Stimulated activated CD8-positive, alpha-beta memory T cell treated with anti-CD3 and anti-CD28 coated beads, Interleukin-15, amount 100 ng/mL, for 48 hours (primary cell): ENCODE measurements at places on chromosomes 16 and 17.

DNA sequence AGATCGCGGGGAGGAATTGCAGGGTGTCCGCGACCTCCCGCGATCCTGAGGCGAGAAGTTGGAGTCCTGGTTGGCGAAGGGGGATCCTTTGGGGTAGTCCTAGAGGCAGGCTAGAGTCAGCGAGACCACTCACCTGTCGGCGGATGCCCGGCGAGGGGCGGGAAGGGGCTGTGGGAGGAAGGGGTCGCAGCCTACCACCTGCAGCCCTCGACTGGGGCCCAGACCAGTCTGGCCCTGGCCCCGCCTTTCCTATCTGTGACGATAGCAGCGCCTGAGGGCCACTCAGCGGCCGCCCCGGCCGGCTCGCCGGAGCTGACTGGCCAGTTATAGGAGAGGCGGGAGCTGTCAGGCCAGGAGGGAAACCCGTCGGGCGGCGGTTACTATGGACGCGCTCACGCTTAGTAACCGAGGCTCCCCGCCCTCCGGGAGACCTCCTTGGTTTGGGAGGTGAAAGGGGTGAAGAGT, at the start of gene TEKT3:
Gene TEKT3, minus strand, starts transcription at position 213 of the 465 bp plus-strand sequence. CDS start 10,012 bp downstream, outside the sequence.
- DNase-seq, result peak; percentile 9

GRCh38 chr17:46772475-46773220, 45.8 kb downstream of the WNT3 start:
- DNase-seq, result no peak

DNA sequence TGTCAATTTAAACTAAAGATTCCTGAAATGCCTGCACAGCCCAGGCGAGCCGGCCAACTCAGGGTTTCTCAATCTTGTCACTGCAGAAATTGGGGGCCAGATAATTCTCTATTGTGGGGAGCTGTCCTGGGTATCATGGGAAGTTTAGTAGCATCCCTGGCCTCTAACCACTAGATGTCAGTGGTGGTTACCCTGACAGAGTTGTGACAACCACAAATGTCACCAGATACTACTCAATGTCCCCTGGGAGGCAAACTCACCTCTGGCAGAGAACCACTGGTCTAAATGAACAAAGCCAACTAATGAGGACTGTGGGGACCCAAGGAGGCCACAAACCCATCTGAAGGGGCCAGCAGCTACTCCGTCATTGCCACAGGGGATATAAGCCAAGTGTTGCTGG, 90.9 kb downstream of the MYH11 start:
- no peak for DNase-seq

DNA sequence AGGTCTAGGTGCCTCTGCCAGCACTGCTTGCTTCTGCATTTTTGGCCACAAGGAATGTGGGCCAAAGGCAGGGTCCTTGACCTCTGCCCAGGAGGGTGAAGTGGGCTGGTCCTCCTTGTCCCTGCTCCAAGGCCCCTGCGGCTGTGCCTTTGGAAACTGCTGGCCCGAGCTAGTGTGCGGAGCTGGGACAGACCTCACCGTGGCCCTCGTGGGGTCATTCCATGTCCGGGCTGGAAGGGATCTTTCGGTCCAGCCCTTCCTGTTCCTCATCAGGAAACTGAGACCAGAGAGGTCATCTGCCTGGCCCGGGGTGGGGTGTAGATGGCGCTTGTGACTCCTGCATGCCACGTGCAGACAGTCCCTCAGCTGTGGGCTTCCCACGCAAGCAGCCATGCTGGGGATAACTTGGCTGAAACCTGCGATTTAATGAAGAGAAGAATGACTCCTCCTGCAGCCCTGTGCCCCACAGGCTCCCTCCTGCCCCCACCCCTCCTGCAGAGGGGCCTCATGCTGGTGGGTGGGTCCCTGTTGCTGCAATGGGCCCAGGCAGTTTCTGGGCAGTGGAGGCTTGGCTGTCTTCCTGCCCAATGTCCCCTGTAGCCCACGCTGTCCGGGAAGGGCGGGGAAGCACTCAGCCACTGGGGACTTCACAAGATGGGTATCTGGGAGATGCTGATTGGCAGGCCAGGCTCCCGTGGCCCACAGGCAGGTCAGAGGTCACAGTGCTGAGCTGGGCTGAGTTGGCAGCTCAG, 245.2 kb downstream of the SEC14L1 start:
- DNase-seq, result no peak

DNA sequence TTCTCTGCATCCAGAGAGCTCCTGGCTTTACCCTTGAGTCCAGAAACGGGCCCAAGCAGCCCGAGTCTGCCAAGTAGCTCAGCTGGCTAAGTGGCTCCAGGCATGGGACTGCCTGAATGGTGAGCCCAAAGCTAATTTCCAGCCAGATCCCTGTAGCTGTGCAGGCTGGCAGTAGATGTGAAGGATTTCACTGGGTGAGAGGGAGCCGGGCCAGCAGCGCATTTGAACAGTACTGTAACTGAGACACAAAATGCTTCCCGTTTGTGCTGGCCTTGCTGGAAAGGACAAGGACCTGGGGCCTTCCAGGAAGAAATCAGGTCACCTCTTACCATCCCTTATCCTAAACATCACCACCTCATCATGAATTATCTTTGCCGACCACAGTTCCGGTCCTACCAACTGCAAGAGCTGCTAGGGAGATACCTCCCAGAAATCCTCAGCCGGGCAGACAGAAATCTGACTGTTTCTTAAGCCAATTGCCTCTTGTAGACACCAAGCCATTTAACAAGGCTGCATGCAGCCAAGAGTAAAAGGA, 3.7 kb downstream of the TIMP2 start:
- DNase-seq, result no peak

DNA sequence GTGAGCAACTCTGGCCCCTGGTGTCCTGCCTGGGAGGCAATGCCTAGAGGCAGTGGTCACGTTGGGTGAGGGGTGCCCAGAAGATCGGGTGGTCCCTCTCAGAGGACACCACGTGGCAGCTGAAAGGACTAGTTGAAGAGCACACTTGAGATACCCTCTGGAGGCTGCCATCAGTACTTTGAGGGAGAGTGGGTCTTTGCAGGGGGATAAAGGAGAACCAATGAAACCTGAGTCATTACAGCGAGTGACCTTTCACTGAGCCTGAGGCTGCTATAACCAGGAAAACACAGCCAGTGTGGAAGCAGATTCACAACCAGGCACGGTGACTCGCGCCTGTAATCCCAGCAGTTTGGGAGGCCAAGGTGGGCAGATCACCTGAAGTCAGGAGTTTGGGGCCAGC, 18.9 kb downstream of the CA4 start:
- DNase-seq, result no peak

DNA sequence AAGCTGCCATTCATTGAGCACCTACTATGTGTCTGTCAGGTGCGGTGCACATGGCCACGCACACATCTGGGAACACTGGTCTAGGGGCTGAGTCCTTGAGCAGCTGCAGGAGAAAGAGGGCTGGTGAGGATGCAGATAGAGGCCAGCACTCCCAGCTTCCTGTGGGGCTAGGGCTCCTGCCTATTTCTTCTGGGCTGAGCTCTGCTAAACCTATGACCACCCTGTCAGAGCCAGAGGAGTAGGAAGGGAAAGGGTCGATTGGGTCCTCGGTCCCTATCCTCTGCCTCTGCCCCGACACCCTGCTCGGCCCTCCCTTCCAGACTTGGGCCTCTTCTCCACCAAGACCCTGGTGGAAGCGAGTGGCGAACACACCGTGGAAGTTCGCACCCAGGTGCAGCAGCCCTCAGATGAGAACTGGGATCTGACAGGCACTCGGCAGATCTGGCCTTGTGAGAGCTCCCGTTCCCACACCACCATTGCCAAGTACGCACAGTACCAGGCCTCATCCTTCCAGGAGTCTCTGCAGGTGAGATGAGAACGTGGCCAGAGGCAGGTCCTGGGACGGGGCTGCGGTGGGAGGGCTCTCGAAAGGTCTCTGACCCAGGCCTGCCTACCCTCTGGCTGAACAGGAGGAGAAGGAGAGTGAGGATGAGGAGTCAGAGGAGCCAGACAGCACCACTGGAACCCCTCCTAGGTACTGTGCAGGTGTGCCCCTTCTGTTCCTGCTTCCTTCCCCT, 4.0 kb upstream of the TMEM88 start:
- no peak for DNase-seq

DNA sequence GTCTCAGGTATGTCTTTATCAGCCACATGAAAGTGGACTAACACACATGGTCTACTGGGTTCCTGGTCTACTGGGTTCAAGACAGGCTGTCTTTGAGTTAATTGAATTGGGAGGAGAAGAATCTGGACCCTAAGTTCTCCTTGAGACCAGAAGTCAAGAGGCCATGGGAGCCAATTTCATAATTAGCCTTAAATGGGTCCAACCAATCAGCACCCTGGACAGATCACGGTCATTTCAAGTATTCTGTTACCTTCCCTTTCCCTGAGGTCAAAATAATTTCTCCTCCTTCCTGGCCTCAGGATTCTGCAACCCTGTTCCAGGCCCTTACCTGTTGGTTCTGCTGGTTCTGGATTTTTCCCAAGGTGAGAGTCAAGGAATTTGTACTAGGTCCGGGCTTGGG, 23.8 kb downstream of the OSBPL7 start:
- DNase-seq, result no peak

DNA sequence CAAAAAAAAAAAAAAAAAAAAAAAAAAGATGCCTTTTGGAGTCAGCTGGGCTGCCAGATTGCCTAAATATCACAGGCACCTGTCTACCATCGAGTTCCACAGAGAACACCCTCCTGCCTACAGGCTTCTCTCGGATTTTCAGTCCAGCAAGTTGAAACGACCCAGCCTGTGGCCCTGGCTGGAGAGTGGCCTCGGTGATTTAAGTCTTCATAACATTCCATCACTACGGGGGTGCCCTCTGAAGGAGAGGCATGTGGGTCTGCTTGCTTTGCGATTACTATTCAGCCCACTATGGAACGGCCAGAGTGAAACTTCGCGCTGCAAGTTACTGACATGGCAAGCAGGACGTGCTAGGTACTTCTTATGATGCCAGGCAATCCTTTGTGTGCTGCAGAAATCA, 42.8 kb downstream of the MARCHF10 start:
- DNase-seq, result no peak

DNA sequence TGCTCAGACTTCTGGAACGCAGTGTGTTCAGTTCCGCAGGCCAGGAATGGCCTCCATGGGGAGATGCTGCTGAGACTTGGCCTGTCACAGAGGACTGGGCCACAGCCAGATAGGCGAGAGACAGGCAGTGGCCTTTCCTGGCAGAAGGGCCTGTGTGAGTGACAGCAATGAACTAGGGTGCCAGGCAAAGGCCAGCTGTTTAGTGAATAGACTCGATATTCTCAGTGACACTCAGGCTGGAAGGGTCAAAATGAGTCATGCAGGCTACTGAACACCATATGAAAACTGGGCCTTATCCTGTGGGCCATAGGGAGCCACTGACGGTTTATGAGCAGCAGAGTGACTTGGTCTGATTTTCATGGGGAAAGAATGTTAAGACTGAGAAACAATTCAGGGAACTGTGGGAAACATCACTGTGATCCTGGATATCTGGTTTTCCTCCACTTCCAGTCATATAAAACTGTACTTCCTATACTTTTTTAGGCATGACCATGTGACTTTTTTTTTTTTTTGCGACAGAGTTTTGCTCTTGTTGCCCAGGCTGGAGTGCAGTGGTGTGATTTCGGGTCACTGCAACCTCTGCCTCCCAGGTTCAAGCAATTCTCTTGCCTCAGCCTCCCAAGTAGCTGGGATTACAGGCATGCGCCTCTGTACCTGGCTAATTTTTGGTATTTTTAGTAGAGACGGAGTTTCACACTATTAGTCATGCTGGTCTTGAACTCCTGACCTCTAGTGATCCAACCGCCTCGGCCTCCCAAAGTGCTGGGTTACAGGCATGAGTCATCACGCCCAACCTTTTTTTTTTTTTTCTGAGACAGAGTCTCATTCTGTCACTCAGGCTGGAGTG, 5.2 kb upstream of the NUBP1 start:
- DNase-seq, result peak; percentile 36

DNA sequence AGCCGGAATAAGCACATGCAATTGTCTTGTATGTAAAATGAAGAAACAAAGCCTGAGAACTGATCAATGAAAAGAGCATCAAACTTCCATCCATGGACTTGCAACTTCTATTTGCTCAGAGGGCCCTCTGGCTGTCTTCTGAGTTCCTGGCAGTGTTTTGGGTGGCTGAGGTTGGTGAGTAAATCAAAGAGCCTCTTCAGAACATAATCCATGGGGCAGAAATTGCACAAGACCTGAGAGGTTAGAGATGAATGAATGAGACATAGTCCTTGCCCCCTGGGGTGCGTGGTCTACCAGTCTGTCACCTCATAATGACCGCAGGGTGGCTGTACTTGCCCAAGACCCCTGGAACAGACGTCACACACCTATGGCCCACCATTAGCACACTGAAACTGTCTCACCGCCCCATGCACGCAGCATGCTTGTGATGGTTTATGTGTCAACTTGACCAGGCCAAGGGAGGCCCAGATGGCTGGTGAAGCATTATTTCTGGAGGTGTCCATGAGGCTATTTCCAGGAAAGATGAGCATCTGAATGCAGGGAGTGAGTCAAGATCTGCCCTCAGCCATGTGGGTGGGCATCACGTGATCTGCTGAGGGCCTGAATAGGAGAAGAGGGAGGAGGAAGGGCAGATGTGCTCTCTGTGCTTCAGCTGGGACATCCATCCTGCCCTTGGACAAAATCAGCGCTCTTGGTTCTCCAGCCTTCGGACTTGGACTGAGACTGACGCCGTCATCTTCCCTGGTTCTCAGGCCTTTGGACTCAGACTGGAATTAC, 8.3 kb downstream of the PIK3R6 start:
- DNase-seq, result peak; percentile 41

- no peak for DNase-seq
Observed at GRCh38 chr17:29707212-29707571, 84.5 kb upstream of the CORO6 start.

DNA sequence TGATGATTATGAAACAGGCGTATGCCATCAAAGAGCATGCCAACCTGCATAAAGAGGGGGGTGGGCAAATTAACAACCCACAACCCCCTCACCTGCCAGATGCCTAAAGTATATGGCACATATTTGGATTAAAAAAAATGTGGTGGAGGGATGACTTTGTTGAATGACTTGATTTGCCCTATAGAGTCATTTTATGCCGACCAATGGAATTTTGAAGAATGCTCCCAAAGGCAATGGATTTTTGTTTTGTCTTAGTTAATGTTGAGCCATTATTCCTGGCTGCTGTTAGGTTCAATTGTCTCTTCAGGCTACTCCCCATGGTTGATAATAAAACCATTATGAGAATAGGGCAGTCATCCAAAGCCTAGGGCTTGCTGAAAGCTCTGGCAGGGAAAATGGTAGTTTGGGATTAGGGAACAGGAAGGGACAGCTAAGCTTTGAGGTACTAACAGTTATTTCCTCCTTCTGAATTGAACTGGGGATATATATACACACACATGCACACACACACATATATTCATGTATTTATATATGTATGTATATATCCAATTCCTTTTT, 5.8 kb upstream of the CHCT1 start:
- DNase-seq, result no peak
